ENCODE measurements at places on chromosomes 7 and 10.

GRCh38 chr7:115869801-115870200, 160.8 kb downstream of the TFEC start:
- DNase-seq, result no peak

DNA sequence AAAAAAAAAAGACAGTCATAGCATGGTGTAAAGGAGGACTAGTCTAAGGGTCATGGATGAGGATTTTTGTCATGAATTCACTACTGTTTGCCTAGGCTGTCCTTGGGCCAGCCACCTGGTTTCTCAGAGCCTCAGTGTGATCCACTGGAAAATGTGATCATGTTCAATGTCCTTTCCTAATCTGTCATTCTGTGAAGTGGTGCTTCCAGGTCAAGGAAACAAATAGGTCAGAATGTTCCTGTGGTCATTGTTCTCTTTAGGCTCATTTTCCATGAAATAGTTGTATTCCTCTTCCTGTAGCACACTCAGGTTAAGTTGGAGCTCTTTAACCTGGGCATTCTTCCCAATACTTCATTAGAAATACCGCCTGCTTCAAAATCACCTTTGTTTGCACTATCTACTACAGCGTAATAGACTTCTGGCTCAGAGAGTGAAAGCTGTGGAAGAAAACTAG, 16.5 kb downstream of the CD36 start:
- no peak for DNase-seq

DNA sequence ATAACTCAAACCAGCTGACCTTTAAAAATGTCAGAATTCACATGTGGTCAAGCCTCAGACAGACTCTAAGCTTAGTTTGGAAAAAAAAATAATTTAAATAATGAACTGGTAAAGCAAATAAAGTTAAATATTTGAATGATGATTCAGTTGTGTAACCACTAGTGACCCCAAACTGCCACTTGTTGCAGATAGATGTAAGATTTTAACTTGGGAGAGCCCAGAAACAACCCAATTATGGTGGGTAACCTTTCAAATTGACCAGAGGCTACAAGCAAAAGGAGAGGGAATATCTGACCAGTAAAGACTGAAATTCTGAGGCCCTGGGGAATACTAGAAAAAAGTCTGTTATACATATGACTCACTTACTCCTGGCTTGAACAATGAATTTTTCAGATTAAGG, 268.1 kb downstream of the HPSE2 start:
- DNase-seq, result no peak

DNA sequence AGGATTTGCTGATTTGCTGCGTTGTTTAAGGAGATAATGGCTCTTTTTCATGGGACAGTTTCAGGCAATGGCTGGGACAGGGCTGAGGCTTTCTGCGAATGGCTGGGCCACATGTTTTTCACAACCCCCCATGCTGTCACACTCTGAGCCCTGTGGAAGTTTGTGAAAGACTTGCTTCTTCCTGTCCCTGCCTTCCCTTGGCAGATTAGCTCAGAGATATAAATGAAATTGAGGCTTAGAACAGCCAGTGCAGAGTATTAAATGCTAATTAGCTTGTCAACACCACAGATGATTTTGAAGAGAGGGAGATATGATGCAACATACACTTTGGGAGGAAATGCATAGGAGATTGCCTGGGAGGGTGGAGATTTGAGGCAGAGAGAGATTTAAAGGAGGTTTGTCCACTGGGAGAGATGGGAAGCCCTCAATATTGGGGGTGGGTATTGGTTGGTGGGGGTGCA, 232.0 kb downstream of the SH2D4B start:
- DNase-seq, result no peak

GRCh38 chr10:624605-625332, 64.7 kb downstream of the DIP2C start:
- peak; percentile 79 for DNase-seq

- DNase-seq, result no peak
Measured at GRCh38 chr10:59741048-59741447, 12.2 kb downstream of the MRLN start.

All from hypothalamus (tissue), 51 donors.